Cortex of kidney (tissue), 1 donor: ENCODE measurements at places on chromosomes 6 and 20.

DNA sequence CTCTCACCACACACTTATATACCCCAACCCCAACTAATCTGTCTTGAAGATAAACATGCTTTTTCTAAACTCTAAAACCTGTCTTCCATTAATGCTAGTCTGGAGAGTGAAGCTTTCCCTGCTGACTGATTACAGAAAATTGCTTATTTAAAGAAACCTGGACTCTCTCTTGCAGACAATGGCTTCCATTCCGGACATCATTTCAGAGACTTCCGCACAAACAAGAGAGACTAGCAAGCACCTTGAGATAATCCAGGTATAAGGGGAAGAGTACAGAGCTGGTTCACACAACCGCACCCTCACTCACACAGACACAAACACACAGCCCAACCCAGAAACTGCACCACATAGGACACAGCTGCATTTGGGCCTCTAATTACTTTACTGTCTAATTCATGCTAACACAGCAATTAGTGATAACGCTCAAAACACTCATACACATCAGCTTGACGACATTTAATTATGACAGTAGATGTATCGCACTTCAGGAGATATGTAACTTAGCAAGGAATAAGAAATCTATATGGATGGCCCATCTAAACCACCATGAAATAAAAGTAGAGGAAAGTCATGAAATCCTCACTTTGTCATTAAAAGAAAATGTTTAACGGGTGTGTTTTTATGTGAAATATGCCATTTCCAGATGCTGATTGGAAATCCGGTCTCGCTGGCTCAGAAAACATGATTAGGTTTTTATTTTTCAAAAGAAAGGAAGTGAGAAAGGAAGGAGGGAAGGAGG, 138.1 kb upstream of the JARID2 start:
- no peak for DNase-seq

DNA sequence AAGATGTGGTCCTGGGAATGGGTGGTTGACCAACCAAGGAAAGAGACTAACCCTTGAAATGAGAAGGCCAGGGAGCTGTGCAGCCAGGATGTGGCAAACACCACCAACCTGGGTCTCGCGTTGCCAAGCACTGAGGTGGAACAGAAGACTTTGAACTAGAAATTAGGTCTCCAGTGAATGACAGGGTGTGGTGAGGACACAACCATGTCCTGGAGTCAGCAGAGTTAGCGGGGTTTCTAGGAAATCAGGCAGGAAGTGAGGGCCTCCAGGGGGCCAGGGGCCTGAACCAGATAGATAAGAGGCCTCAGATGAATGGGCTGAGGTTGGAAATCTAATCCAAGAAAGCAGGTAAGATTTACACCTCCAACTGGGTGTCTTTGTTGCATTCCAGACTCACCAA, 353.3 kb upstream of the ARID1B start:
- DNase-seq = no peak

- no peak for DNase-seq
These were observed 697.5 kb downstream of the PRKN start for GRCh38 chr6:162029873-162030576.

DNA sequence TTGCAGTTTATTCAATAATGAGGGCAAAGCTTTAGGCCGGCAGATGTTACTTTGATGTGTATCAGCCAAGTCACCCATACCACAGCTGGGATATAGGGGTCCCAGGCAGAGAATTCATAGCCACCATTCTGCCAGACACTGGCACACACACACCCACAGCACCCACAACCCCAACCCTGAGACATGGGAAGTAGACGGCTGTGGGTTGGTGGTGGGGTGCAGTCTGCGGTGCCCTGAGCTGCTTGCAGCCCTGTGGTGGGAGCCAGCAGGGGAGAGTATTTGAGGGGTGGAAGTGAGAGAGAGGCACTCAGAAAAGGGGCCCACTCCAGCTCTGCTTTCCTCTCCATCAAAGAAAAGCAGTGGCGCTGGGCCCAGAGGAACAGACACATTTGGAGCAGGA, 125.3 kb downstream of the FOXO3 start:
- DNase-seq = no peak

- no peak for DNase-seq
These were observed 215.9 kb downstream of the CLVS2 start for GRCh38 chr6:123211777-123212545.

- DNase-seq = no peak
These were observed 35.5 kb downstream of the HLA-F start for GRCh38 chr6:29758761-29759160.

DNA sequence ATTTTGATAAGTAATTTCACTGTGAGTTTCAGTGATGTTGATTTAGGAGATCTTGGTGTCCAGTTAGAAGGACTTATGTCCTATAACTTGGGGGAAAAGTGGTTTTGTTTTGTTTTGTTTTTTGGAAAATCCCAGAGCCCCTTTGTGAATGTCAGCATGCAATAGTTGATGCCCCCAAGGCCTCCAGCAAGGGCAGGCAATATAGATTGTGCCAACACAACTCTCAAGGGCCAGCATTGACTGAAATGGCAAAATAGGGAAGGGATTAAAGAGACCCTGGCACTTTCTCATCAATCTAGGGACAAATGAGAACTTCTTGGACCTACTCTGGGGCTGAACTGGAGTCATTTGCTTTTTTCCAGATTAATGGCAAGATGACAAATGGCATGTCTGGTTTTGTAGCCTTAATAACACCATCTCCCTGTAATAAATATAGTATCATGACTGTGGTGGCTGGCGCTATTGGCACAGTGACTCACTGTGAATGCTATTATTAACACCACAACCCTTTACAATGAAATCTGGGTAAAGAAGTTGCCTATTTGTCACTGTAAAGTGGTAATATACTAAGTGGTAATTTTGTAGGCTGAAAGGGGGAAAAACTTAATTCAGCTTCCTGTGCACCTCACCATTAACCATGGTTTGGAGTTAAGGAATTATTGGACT, 51.8 kb downstream of the ABRACL start:
- DNase-seq = no peak

GRCh38 chr20:64143018-64143801, 21.0 kb upstream of the MYT1 start:
- no peak for DNase-seq

DNA sequence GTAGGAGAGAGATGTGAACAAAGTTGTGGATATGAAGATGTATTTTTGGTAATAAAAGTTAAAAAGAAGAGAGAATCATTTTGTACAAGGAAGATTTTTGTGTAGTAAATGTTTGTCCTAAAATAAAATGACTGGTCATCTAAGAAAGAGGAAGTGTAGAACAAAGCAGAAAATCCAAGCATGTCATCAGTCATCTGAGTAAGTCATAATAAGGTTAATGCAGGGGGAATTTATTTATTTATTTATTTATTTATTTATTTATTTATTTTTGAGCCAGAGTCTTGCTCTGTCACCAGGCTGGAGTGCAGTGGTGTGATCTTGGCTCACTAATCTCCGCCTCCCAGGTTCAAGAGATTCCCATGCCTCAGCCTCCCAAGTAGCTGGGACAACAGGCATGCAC, 15.7 kb upstream of the CGA start:
- no peak for DNase-seq

GRCh38 chr6:10082385-10082784, 332.5 kb downstream of the TFAP2A start:
- DNase-seq = no peak

GRCh38 chr6:28281288-28282064, at the start of gene PGBD1:
PGBD1 (plus strand) TSS chr6:28281572; CDS start chr6:28283814, 2,242 bp downstream.
- no peak for DNase-seq

GRCh38 chr6:88276331-88276730, 110.2 kb upstream of the CNR1 start:
- DNase-seq = no peak

DNA sequence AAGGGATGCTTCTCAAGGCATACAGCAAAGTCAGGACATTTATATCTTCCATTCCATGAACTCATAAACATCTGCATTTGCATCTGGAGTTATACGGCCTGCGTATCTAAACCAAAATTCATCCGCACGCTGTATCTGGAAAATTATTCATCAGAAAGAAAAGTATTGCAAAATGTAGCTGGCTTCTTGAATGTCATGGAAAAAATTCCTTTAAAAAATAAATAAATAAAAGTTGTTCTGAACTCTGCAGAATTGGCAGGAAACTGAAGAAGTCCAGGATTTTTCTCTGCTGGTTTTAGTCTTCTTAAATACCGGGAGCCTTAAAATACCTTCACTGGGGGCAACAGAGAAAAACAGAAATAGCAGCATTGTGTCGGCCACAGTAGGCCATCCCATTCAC, 23.7 kb upstream of the FOXF2 start:
- DNase-seq = no peak

DNA sequence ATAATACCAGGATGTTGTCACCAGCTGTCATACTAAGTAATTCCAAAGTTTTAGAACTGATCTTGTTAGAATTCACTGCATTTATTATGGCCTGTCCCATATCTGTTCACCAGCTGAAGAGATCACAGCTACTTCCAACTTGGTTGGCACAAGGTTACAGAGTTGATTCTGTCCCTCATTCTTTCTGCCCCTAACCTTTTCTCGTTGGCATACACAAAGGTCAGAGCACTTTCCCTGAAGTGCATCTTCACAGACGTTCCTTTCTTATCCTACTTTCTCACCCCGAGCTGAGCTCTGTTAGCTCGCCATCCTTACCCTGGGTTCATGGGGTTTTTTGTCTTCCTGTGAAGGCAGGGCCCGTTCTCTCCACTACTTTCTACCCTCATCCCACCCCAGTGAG, 66.0 kb upstream of the VSTM2L start:
- no peak for DNase-seq

DNA sequence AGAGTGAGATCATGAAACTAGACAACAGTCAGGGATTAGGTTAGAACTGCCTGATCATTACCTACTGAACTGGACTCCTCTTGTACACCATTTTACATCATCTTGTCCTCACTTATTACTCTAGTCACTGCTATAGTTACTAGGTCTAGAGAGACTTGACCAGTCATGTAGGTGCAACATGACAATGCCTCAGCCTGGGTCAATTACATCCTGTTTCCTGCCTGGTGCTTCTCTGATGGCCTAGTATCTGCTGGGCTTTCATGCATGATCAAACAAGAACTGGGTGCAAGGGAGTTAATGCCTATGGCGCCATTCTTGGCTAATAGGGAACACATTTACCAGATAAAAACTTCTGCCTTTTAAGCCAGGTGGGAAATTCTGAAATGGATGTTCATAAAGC, 39.2 kb upstream of the MMS22L start:
- no peak for DNase-seq

GRCh38 chr6:167550941-167551627, 226.2 kb downstream of the TTLL2 start:
- DNase-seq = no peak

GRCh38 chr6:31544676-31545075, 1.7 kb downstream of the ATP6V1G2 start:
- DNase-seq = no peak

GRCh38 chr6:98044791-98045470, 761.9 kb upstream of the MMS22L start:
- no peak for DNase-seq

- DNase-seq = no peak
These were observed 113.9 kb upstream of the PRSS16 start for GRCh38 chr6:27133281-27134227.

DNA sequence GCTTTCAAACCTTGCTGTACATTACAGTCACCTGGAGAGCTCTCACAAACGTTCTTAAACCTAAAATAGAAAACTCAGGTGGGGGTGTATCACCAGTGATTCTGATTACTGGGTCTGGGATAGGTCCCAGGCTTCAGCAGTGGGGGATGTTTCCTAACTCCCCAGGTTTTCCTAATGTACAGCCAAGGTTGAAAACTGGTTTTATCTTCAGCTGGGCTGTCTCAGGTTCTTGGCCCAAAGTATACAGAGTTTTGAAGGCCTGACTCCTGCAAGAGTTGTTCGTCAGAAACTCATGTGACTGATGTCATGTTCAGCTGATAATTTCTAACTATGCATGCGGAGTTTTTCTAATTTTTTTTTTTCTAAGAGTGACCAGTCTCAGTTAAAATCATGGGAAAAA, 9.8 kb downstream of the SYCP2L start:
- DNase-seq = no peak

DNA sequence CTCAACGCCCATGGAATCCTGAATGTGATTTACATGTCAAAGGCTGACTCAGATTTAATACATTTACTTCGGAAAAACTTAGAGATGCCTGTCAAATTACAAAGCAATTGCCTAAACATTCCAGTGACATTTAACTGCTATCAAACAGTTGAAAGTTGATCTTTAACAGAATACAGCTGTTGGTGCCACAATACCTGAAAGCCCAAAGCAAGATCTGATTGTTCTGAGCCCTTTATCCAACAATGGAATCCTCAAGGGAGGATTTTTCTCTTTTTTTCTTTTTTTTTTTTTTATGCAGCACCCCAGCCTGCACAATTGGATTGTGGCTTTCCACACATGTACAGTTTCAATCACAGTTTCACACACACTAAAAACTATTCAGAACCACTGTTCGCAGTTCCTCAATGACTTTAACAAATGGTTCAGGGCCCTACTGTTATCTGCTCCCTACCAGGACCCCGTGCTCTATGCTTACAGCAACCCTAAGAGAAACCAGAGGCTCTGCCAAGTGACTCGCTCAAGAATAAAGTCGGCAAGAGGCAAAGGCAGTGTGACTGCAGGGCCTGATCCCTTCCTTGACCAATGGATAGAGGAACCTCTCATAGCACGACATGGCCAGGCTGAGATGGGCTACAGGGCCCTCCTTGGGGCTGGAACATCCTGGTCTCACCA, 33.3 kb downstream of the EPB41L2 start:
- no peak for DNase-seq

DNA sequence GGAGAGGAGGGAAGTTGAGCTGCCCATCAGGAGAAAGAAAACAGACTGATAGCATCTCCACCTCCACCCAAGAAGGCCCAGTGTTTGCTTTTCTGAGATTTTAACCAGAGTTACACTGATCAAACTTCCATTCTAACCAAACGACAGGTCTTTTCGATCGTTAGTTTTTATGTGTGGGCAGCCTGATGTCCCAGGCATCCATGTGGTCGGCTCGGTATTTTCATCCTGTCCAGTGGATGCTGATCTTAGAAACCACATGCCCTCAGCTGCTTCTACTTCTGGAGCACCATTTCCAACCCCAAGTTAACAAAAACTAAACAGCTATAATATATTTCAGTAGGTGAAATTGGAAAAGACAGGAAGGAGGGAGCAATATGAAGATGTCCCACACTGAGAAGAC, 536.8 kb upstream of the JAG1 start:
- DNase-seq = no peak

DNA sequence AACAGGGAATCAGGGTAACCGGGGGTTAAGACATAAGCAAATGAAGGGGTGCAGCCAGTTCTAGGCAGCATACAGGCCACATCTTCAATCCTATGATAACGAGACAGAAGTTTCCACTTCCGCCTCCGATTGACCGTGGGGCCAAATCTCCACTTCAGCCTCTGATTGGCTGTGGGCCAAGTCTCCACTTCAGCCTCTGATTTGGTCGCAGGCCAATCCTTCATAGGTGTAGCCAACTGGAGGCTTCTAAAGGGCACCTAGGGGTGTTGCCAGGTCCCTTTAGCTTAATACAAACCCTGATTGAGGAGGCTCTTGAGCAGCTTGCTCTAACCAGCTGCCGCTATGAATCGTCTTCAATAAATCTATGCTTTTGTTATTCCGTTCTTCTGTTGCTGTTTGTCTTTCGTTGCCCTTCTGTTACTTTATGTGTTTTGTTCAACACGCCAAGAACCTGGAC, 2.1 kb upstream of the ERGIC3 start:
- no peak for DNase-seq

GRCh38 chr6:8545336-8545735, 110.0 kb upstream of the SLC35B3 start:
- no peak for DNase-seq

GRCh38 chr6:149806127-149806526, 56.6 kb downstream of the PCMT1 start:
- no peak for DNase-seq

- no peak for DNase-seq
These were observed 186.2 kb upstream of the TNFAIP3 start for GRCh38 chr6:137680705-137681346.
